AG08396 (cell line): ENCODE measurements at places on chromosomes 13 and 19.

DNA sequence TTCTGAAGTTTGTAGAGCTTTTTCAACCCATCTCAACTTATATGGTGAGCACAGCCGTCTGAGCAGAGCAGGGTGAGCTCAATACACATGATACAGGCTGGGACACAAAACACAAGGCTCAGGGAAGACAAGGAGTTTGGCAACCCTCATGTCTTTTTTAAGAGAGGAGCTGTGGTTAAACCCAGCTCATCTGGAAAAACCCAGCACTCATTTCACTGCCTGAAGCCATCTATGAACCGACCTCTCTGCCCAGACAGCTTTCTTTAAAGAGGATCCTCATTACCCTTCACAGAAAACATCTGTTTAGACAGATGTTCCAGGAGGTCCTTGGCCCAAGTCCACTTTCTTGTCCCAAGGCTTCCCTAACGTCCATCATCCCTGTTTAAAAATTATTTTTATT is 170.0 kb upstream of the TSHZ3 start:
- DNase-seq: no peak

GRCh38 chr13:34340534-34340933 is 522.6 kb downstream of the RFC3 start:
- no peak for DNase-seq

GRCh38 chr19:34278783-34279182 is 24.4 kb downstream of the GARRE1 start:
- no peak for DNase-seq

DNA sequence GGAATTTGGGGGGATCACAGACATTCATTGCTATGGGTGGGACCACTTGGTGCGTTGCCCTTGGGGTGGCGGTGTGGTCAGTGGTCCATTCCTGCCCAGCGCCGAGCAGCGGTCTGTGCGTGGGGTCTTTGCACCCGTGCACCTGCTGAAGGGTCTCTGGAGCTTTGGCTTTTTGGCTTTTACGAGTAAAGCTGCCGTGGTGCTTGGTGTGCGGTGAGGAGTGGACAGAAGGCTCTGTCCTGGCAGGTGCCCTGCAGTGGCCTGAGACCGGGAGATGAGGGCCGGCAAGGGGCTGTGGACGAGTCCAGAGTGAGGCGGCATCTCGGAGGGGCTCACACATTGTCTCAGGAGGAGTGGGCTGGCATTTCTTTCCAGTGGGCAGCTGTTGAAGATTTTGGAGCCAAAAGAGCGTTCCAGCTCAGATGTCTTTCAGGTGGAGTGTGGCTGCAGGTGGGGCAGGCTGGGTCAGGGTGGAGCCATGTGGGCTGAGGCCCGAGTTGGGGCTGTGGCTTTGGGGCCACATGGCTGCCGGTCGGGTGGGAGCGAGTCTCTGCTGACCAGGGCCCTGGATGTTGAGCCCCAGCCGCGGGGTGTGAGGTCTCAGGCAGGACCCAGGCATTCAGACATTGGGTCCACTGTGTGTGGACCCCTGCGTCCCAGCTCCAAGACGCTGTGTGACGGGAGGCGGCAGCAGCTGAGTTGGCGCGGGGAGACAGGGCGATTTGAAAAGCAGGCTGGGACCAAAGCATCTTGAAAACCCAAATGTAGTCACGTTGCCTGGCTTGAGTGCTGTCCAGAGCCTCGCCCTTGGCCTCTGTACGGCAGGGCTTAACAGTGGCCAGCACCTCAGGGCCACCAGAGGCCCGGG is 11.7 kb downstream of the GNA11 start:
- no peak for DNase-seq

- no peak for DNase-seq
Observed at GRCh38 chr13:80562433-80563156, 221.7 kb upstream of the SPRY2 start.

GRCh38 chr19:8416796-8417195 is 3.7 kb downstream of the MARCHF2 start:
- no peak for DNase-seq

- DNase-seq: no peak
Observed at GRCh38 chr13:73675821-73676220, 458.4 kb downstream of the KLF12 start.

DNA sequence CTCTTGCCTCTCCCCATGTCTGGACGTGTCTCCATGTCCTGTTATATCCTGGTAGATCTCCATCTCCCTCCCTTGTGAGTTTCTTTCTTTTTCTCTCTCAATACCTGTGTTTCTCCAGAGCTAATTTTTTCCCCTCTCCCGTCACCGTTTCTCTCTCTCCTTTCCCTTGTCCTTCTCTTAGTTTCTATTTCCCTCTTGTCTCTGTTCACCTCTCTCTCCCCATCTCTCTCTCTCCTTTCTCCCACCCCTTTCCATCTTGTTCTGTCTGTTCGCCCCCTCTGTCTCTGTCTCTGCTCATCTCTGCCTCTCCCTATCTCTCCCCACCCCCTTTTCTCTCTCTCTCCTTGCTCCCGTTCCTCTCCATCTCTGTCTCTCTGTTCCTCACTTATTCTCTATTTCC is 13.0 kb downstream of the SLC8A2 start:
- no peak for DNase-seq

DNA sequence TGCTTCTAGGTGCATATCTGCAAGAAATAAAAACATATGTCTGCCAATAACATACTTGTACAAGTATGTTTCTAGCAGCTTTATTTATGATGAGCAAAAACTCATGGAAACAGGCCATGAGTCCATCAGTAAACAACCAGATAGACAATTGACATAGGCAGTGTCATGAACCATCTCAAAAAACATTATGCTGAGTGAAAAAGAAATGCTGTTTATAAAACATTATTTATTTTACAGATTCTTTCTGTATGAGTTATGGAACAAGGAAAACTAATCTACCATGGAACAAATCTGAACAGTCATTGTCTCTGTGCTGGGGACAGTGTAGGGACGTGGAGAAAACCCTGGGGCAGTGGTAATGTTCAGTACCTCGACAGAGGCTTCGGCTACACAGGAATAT is 283.9 kb downstream of the UQCRFS1 start:
- DNase-seq: peak; percentile 42

DNA sequence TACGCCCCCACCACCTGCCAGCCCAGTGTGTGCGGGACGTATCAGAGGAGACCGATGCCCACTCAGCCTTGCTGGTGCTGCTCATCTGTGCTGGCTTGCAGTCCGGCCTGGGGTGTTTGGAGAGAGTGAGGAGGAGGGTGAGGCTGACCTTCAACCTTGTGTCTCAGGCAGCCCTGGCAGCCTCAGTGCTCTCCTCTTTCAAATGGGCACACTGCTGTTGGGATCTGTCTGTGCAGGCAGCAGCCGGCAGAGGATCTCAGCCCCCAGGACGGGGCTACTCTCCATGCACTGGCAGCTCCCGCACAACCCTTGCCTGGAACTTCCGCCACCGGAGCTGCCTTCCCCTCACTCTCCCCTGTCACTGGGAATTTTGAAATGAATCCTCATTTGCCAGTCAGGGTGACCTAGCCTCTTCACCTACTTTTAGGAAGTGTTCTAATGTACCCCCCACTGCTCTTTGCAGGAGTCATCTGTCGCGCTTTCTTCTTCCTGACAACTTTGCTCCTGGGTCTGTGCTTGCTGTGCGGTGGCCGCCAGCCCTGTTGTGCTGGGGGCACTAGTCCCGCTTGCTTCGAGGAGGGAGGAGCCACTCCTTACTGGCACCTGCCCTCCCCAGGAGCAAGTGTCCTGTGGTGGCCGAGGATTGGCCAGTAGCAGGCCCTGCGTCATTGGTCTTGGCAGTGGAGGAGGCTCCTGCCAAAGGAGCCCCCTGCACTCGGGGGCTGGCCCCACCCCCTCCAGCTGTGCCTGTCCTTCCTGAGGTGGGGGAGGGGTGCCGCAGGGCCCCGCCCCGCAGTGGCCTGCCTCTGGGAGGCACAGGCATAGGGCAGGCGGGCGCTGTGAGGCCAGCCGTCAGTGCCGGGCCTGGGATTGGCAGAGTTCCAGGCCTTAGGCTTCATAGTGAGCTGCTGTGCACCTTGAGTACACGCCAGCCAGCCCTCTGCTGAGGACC is 53.4 kb downstream of the TSSK6 start:
- peak; percentile 61 for DNase-seq

GRCh38 chr13:97364031-97364430 is 69.9 kb upstream of the RAP2A start:
- no peak for DNase-seq

DNA sequence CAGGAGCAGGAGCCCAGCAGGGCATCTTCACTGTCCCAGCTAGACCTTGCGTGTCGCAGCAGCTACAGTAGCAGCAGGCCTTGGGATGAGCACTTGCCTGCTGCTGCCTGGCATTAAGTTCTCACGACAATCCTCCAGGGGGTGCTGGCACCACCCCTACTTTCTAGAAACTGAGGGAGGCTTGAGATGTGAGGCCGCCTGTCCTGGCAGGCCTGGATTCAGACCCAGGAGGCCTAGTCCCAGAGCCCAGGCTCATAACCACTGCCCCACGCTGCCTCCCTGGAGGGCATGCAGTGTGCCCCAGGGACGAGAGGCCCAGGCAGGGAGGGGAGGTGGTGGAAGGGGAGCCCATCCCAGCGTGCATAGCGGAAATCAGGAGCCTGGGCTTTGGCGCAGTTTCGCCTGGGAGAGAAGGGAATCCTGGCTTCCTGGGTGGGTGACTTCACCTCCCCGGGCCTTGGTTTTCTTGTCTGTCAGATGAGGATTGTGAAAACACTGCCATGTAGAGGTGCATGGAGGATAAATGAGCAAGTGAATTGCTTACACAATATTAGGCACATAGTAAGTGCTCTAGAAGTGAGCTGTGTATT is 26.1 kb downstream of the PPP5C start:
- no peak for DNase-seq

- no peak for DNase-seq
Observed at GRCh38 chr13:50712881-50713280, 130.6 kb downstream of the DLEU7 start.

GRCh38 chr13:27868641-27869435 is 51.0 kb upstream of the PDX1 start:
- DNase-seq: no peak

- DNase-seq: no peak
Observed at GRCh38 chr19:51000981-51001380, 423 bp downstream of the KLK8 start.

- DNase-seq: peak; percentile 56
Observed at GRCh38 chr19:17202249-17202648, 12.9 kb upstream of the USE1 start.

DNA sequence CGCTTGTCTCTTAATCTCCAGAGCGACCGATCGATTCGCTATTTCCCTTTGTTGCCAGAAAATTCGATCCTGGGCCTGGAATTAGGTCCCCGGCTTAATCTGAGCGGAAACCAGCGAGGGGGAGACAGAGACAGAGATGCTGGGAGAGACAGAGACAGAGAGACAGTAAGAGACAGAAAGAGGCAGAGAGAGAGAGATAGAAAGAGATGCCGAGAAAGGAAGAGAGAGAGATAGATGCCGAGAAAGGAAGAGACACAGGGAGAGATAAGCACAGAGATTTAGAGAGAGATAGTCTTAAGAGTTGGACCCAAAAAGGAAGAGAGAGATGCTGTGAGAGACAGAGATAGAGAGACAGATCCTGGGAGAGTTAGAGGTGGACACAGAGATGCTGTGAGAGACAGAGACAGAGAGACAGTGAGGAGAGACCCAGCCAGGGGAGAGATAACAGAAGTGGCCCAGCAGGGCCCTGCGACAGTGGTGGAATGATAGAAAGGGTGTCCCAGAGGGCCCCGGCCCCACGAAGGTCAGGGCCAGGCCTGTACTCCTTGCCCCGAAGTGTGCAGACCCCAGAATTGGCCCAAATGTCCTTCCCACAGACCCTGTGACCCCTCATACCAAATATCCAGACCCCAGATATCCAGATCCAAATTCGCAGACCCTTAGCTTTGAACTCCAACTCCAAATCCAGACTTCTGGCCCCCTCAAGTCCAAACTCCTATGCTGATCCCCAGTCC is 1.3 kb downstream of the ERFL start:
- DNase-seq: no peak

DNA sequence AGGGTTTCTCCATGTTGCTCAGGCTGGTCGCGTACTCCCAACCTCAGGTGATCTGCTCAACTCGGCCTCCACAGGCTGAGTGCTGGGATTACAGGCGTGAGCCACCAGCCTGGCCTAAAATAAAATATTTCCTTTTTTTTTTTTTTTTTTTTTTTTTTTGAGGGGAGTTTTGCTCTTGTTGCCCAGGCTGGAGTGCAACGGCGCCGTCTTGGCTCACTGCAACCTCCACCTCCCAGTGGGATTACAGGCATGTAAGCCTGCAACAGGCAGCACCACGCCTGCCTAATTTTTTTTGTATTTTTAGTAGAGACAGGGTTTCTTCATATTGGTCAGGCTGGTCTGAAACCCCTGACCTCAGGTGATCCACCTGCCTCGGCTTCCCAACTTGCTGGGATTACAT is 4.9 kb downstream of the ZNF506 start:
- no peak for DNase-seq

GRCh38 chr13:67880916-67881315 is 650.8 kb upstream of the PCDH9 start:
- DNase-seq: no peak

- no peak for DNase-seq
Observed at GRCh38 chr19:42272535-42272897, 3.5 kb downstream of the CIC start.

DNA sequence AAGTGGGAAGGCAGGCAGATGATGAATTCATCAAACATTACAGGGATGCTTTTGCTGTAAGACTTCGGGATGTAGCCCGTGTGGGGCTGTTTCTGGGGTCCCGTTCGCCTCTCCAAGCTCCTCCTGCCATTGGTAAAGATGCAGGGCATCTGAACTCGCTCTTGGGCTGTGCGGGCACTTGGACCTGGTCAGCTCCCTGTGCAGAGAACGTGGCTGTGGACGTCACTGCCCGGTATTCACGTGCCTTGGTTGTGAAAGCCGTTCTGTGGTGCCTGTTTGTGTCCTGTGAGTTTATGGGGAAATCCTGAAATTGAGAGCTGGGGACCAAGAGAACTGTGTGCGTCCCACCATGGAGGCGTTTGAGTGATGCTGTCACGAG is 5.4 kb downstream of the TFDP1 start:
- DNase-seq: no peak

DNA sequence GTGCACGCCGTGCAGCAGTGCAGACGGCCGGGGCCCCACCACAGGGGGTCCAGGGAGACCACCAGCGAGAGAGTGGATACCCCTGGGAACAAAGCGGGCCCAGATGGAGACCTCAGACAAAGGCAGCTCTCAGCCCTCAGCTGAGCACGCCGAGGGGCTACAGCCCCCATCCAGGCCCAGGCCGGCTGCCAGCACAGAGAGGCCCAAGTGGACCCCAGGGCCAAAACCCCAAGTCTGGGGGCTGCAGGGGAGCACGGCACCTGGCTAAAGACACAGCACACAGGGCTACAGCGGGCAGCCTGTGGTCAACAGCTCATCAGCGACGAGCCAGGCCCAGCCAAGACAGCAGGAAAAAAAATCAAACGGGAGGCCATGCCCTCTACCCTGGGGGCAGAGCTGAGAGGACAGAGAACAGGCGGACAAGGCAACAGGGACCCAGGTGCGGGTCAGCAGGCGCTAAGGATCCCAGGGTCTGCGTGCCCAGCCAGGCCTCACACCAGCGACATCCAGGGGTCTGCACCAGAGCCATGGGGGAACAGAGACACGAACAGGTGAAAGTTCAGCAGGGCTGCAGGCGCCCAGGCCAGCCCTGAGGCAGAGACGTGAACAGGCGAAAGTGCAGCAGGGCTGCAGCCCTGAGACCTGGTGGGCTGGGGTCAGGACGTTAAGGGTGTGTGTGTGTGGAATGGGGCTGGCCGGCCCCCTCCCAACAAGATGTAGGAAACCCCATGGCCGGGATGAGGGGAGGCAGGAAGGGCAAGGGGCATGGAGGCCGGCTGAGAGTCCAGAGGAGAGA is 34.3 kb downstream of the RASA3 start:
- DNase-seq: no peak

GRCh38 chr19:17522988-17523872 is 11.8 kb downstream of the PGLS start:
- DNase-seq: no peak
